ENCODE measurements at places on chromosomes 16 and 17. TPM values are rescaled to one million over a fixed set of nuclear protein-coding genes. Genes with fewer than 3 reads are reported as not detected.

GRCh38 chr16:576823-577201 is 7.0 kb downstream of the PIGQ start:
- DNase-seq: no peak

KRT31 gene
- total RNA-seq: 0.47 TPM

- no peak for DNase-seq
Measured at GRCh38 chr17:47955497-47956461, 1.9 kb downstream of the PRR15L start.

DNA sequence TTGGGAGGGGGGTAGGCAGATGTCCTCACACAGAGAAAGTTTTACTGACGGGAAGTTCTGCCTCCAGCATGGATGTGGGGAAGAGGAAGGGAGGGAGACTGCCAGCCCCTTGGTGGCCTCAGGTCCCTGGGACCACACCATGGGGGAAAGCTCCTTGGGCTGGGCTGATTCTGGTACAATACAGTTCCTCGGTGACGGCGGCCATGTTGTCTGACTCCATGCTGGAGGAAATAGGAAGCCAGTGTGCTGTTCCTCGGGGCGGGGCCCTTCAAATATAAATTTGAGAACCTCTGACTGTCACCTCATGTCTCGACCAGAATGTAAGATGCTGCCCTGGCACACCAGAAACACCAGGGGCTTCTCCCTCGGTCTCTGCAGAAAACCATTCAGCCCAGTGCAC is 66.8 kb downstream of the CNGB1 start:
- no peak for DNase-seq

- no peak for DNase-seq
Measured at GRCh38 chr16:12545297-12545610, 258.4 kb downstream of the CPPED1 start.

- DNase-seq: no peak
Measured at GRCh38 chr17:76033139-76033538, 6.0 kb upstream of the EVPL start.

GRCh38 chr17:8376271-8377067 is at the start of gene KRABD2:
KRABD2 (minus strand) TSS chr17:8376704.
- DNase-seq: peak; percentile 89

DNA sequence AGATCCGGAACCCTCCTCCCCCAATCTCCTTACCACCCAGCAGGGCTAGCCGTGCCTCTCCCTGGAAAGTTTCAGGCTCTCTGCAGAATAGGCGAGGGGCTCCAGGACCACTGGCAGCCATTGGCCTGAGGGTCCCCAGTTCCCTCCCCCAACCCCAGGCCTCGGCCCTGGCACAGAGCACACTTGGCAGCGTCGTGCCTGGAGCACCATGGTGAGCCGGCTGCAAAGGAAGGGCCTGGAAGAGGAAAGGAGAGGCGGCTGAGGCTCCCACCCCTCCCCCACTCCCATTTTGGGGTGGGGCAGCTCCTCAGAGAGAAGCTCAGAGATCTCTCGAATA is 369 bp upstream of the BTBD17 start:
- DNase-seq: no peak

HSDL1 gene
- total RNA-seq: 165 TPM

- no peak for DNase-seq
Measured at GRCh38 chr16:10876799-10877341, at the start of gene CIITA. CIITA (plus strand) TSS chr16:10877202; CDS start chr16:10877331, 129 bp downstream.

DNA sequence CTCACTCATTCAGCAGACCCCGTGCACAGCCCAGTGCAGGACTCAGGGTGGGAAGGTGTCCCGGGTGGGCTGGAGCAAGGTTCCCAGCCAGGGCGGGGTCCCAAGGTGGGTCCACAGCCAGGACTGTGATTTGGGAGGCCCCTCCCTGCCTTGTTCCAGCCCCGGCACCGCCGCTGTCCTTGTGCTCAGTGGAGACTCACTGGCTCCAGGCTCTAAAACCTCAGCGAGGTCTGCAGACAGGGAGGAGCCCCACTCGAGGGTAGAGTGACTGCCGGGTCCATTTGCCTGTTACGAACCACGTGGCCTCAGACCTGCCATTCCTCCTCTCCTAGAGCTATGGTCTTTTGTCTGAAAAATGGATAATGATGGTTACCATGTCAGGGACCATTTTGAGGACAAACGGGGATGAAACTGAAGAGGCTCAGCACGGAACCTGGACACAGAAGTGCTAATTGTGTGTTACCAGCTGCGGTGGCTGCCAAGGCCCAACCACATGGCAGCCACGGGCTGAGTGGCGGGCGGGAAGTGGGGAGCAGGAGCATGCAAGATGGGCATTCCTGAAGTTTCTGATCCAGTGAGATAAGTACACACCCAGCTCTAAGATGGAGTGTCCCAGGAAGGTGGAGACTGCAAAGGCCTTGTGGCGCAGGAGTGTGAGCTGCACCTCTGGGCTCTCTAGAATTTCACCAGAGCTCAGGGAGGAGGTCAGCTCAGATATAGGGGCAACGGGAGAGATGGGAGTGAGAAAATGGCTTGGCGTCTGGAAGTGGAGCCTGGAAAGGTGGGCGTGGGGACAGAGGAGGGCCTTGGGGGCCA is 317.6 kb downstream of the SEC14L1 start:
- no peak for DNase-seq

ZP2 gene
- not detected for total RNA-seq

GRCh38 chr16:68364561-68364998 is 53.8 kb downstream of the PRMT7 start:
- no peak for DNase-seq

KRTAP16-1 gene
- total RNA-seq: not detected

DNA sequence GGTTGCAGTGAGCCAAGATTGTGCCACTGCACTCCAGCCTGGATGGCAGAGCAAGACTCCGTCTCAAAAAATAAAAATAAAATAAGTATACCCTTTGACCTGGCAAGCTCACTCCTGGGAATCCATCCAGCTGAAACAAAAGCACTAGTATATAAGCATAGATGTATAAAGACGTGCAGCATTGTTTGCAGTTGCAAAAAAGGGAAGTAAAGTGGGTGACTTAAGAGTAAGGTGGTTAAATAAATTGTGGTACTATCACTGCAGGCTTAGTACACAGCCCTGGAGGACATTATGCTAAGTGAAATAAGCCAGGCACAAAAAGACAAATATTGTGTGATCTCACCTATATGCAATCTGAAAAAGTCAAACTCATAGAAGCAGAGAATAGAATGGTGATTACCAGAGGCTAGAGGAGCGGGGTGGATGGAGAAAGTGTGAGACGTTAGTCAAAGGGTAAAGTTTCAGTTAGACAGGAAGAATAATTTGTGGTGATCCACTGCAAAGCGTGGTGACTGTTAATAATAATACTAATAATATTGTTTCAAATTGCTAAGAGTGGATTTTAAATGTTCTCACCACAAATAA is 113.0 kb downstream of the MYO1D start:
- no peak for DNase-seq

DNA sequence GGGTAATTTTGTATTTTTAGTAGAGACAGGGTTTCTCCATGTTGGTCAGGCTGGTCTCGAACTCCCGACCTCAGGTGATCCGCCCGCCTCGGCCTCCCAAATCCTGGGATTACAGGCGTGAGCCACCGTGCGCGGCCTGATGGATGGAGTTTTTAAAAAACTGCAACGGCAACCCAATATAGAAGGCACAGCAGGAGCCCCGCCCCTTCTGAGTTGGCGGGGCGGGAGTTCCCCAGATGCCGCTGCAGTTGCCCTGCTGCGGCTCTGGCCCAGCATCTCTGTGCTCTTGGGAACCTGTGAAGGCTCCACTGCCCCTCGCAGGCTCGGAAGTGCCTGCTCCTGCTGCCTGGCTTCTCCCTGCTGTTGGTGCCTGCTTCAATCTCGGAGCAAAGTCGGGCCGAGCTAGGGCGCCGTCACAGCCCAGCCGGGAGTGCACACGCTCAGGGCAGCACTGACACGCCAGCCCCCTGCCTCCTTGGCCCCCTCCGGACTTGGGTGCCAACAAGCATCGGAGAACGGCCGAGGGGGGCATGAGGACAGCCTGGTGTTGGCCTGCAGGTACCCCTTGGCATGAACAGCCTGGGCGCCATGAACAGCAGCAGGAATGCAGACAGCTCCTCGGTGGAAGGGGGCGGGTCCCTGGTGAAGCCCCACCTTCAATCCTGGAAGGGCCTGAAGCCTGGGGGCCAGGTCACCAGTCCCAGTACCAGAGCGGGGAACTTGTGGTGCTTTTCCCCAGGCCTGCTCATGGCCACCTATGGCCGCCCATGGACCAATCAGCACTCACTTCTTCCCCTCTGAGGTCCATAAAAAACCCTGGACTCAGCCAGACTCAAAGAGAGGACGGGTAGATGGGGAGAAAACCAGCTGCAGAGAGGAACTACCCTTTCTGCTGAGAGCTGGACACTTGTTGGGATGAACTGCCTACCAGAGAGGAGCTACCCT is 2.3 kb upstream of the NT5M start:
- no peak for DNase-seq

DNA sequence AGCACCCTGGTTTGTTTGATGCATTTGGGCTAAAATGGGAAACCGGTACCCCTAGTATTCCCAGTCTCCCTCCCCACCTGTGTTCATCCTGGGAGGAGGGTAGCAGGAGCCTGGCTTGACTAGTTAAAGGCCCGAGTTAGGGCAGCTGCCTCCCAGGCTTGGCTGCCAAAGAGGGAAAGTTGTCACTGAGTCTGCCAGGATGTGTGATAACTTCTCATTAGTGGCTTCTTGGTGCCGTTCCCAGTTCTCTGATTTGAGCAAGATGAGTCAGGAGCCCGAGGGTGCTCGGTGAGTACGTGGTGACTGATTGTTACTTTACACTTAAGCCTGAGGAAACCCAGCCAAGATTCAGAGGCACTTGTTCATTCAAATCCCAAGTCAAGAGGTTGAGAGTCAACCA is 2.5 kb downstream of the KRT32 start:
- DNase-seq: peak; percentile 61

GRCh38 chr17:65794572-65794971 is 233.1 kb upstream of the AXIN2 start:
- DNase-seq: no peak

C1QTNF1 gene
- 0.78 TPM for total RNA-seq

DNA sequence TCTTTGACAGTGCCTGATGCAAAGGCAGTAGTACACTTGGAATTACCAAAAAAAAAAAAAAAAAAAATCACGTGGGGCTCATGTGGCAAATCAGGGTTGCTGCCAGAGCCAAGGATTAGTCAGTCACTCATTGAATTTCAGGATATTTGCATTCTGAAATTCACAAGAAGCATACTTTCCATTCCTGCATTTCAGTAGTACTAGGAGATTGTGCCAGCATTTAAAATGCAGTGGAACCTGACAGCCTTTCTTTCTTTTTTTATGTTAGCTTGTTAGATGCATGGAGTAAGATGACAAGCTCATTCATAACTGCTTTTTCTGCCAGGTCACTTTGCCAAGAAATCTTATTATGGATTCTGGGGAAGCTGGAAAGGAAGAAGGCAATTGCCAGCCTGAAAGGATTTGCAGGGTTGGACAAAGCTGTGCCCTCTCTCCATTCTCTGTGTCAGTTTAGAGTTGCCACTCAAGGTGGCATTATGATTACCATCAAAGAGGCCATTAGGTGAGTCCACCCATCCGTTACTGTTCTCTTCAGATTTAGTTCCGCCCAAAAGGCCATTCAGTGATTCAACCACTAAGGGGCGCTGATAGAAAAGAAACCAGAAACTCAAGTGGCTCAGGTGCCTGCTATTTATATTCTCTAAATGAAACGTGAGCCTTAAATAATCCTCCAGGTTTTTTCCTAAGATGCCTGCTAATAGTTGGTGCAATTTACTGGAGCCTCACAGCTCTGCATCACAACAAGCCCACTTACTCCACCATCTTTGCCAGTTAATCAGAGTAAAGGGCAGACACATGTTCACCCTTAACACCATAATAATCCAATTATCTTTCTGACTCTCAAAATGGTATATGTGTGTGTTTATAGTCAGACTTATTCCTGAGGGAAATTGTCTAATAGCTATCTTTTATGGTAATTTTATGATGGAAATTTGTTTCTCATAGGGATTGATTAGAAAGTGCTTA is 59.0 kb downstream of the TANGO6 start:
- peak; percentile 31 for DNase-seq

- no peak for DNase-seq
Measured at GRCh38 chr17:65047941-65048340, 8.6 kb downstream of the GNA13 start.

DNA sequence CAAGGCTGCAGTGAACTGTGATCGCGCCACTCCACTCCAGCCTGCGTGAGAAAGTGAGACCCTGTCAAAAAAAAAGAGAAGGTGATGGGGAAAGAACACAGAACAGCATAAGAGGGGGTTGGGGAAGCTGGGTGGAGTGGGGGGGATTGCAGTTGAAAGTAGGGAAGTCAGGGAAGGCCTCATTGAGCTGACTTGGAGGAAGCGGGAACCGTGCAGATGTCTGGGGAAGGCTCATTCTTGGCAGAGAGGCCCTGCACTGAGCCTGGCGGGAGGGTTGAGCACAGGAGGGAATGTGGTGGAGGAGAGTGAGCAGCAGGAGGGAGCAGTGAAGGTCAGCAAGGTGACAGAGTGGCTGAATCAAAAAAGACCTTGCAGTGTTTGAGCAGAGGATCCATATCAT is 26.9 kb downstream of the IL4R start:
- no peak for DNase-seq

TBX6 gene
- total RNA-seq: 0.16 TPM

DNA sequence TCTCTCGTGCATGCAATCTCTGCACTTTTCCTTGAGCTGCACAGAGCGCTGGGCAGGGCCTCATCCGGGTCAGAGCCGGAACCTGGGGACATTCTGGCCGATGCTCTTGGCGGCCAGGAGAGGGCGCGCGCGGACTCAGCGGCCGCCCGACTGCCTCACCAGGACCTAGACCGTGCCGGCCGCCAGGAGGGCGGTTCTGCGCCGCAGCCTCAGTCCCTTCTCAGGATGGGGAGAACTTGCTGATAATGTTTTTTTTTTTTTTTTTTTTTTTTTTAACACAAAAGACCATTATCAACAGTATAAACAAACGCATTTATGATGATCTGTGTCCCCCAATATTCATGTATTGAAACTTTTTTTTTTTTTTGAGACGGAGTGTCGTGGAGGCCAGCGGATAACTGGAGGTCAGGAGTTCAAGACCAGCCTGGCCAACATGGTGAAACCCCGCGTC is 8.1 kb upstream of the FLYWCH2 start:
- peak; percentile 35 for DNase-seq

SOX8 gene
- 20.1 TPM for total RNA-seq

ZG16B gene
- 0.47 TPM for total RNA-seq

GRCh38 chr16:81254922-81255526 is 16.5 kb downstream of the BCO1 start:
- DNase-seq: no peak

GRCh38 chr17:35548208-35548810 is 10.8 kb upstream of the SLFN12L start:
- no peak for DNase-seq

IRX3 gene
- total RNA-seq: not detected

Measured in occipital lobe (tissue), 3 donors.